Renal cortex interstitium (tissue), 15 donors: ENCODE measurements at places on chromosomes 2 and 18. TPM values are rescaled to one million over a fixed set of nuclear protein-coding genes. Genes with fewer than 3 reads are reported as not detected.

Gene ADGRF3
- 3.0 TPM for polyA plus RNA-seq

Gene C2orf92
- 10.6 TPM for polyA plus RNA-seq

GRCh38 chr2:168139852-168140251 lies 107.5 kb downstream of the STK39 start:
- DNase-seq = no peak

- no peak for DNase-seq
Measured at GRCh38 chr2:10163498-10164486, 41.3 kb downstream of the RRM2 start.

GRCh38 chr2:239075918-239076758 lies 228.3 kb downstream of the TWIST2 start:
- no peak for DNase-seq

- no peak for DNase-seq
Measured at GRCh38 chr2:122083256-122084048, 328.0 kb downstream of the TSN start.

DNA sequence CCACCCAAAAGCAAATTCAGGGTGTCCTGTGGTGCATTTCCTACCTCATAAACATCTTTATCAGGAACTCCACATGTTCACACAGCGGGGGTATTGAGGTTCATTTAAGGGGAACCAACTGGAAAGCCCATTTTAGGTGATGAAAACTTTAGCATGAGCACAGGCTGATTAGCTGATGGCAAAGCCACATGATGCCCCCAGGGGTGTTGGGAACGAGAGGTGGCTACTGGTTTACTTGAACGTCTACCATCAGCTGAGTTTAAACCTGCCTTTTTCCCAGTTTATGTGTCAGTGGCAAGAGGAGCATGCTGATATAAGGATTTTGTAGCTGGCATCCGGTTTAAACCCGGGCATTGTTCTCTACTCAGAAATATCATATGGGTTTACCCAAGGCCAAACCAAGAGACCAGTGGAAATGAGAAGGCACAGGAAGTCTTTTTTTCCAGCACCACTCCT lies 54.5 kb upstream of the UPP2 start:
- DNase-seq = no peak
